Peyer's patch (tissue), 4 donors: ENCODE measurements at places on chromosomes 2 and 18. TPM values are rescaled to one million over a fixed set of nuclear protein-coding genes. Genes with fewer than 3 reads are reported as not detected.

The WDR35 gene
- 3.7 TPM for total RNA-seq

The MARCHF4 gene
- total RNA-seq: 0.35 TPM

The SERPINB5 gene
- 26.1 TPM for total RNA-seq

The TRIM43B gene
- total RNA-seq: not detected

The ANKRD30B gene
- total RNA-seq: 0.94 TPM

The ACP1 gene
- total RNA-seq: 46.0 TPM

- DNase-seq: no peak
Measured at GRCh38 chr18:67265464-67266245, 250.9 kb downstream of the DSEL start.

GRCh38 chr2:73842739-73843019 lies 13.9 kb downstream of the STAMBP start:
- DNase-seq: no peak

DNA sequence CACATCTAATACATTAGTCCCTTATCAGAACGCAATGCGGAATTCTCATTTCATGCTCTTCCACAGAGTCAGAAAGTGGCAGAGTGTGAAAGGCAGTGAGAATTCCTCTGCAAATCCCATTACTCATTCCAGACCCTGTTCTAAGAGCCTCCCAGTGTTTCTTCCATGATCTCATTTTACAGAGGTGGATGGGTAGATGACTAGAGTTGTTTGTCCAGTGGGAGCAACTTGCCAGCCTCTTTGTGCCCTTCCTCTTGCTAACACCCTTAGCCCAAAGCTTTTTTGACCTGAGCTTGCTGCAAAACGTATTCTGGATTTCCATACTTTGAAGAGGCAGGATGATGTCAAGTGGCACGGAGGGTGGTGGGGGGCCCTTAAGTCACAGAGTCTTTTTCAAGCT lies 467.7 kb upstream of the RGPD4 start:
- DNase-seq: no peak

GRCh38 chr2:144645083-144645778 lies 125.3 kb upstream of the ZEB2 start:
- DNase-seq: no peak

DNA sequence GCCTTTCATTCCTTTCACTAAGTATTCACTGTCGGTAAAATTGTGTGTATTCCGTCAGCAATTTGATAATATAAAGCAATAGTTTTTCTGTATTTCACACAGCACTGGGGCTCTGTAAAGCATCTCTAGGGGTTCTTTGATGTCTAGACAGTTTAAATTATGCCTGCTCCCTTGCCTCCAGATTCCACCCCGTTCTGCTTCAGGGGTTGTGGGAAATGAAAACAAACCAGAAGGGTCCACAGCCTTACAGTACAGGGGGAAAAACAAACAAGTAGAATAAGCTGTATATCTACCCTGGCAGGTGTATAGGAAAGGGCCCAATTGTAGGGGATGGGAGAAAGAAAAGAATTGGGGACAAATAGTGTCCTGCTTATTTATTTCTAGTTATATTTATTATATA lies 63.1 kb downstream of the ASXL3 start:
- DNase-seq: no peak

GRCh38 chr2:136070913-136071312 lies 47.0 kb downstream of the CXCR4 start:
- DNase-seq: no peak
